Cerebellar nuclear complex (tissue), 1 donor: ENCODE measurements at places on chromosomes 1 and 21.

DNA sequence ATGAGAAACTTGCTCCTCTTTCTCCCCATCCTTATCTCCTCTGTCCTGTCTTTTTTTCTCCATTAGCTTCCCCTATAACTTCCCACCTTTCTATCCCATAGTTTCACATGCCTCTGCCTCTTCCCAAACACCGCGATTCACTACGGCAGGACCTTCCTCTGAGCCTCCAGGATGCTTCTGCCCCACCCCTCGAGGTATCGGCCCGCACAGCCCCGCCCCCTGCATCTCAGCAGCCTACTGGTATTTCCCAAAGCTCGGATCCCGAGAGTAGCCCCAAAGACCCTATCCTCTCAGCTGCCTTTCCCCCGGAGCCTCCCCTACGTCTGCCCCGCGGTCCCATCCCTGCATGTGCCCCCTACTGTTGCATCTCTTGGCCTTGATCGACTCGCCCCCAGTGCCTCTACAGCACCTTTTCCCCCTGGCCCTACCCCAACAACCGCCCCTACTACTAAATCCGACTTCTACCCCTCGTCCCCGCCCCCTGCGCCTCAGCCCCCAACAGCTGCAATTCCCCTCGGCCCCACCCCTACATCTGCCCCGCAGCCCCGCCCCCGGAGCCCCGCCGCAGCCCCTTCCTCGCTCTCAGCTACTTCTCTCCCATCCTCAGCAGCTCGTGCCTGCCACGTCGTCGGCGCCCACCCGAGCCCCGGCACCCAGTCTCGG, 512 bp downstream of the PIAS3 start:
- DNase-seq: no peak

- no peak for DNase-seq
Measured at GRCh38 chr1:187872550-187872949, 1043.8 kb downstream of the PLA2G4A start.

DNA sequence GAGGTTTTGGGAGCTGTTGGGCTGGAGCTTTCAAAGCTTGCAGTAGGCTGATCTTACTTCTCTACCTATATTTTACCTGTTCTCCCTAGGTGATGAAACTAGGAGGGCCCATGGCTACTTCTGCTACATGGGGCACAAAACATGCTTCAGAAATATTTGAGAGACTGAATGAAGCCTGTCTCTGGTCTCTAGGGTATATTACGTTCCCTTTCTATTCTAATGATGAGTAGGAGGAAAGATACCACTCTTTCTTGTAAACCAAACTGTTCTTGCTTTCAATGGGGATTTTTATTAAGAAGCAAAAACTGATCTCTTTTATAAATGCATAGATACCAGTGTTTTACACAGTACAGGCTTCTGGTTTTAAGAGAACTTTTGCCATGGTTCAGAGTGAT, 103.1 kb downstream of the GALNT2 start:
- no peak for DNase-seq

DNA sequence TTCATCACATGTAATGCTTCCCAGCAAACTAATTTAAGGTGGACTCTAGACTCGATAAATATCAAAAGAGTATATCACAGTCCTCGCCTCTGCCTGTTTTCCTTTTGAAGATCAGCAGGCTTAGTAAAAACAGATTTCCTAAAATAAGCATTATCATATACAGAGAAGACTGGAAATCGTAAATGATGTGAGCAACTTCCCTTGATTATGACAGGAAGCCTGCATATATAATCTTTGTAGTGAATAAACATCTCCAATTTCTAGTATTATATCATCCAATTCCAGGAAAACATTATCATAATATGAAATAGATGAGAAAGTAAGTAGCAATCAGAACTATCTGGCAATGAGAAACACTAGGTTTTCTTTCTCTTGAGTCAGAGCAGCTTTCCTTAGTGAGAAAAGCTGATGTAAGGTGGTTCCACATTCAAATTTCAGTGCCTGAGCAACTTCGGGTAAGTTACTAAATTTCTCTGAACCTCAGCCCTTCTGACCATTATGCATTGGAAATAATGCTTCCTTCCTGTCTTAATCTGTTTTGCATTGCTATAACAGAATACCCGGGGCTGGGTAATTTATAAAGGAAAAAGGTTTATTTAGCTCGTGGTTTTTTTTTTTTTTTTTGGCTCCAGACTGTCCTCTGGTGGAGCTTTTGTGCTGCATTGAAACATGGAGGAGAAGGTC, 12.6 kb upstream of the POU2F1 start:
- no peak for DNase-seq

DNA sequence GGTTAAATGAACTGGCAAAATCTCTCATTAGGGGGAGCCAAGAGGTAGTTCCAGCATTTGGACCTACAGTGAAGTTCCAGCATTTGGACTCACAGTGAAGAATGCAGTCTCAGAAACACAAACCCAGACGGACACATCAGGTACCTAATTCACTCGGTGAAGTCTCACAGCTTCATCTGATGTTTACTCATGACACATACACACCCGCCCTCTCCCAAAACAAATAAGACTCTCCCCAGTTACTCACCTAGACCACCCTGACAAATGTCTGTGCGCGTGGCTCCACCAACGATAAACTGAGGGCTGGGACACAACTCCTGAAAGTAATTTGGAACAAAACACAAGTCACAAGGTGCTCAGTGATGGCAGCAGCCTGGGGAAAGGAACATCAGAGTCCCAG, 11.4 kb downstream of the CAPN8 start:
- DNase-seq: no peak

- no peak for DNase-seq
Measured at GRCh38 chr1:107789817-107790524, 175.0 kb downstream of the VAV3 start.

GRCh38 chr21:15006594-15007230, 58.1 kb downstream of the NRIP1 start:
- no peak for DNase-seq

GRCh38 chr21:41558842-41559241, 50.9 kb upstream of the TMPRSS2 start:
- DNase-seq: no peak

DNA sequence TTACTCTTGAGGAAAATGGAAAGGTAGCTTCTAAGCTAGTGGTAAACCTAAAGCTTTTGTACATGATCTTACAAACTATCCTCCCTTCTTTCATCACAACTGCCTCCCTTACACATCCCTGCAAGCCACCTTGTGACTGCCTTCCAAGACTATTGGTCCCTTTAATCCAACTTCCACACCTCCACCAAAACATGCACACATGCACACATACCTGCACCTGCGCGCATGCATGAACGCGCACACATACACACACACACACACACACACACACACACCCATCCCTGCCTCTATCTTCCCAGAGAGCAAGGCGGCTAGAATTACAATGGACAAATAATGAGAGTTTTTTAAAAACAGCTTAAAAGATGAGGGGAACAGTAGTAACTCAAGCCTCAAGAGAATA, 58.3 kb downstream of the LUZP1 start:
- no peak for DNase-seq

DNA sequence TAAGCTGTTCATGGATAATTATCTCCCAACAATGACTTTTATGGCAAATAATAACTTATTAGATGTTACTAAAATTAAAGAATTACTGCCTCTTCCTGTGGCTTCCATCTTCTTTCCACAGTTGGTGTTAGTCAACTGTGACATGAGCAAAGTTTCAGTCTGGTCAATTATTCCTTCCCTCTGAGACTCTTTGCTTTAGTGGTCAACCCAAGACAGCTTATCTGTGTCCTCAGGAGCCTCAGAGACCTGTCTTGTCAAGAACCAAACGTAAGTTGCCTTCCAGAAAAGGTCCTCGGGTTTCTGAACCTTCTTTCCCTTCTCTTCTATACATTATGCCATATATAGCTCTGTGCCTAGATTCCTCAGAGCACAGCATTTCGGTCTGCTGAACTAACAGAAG, 263.2 kb upstream of the ZP4 start:
- DNase-seq: no peak

DNA sequence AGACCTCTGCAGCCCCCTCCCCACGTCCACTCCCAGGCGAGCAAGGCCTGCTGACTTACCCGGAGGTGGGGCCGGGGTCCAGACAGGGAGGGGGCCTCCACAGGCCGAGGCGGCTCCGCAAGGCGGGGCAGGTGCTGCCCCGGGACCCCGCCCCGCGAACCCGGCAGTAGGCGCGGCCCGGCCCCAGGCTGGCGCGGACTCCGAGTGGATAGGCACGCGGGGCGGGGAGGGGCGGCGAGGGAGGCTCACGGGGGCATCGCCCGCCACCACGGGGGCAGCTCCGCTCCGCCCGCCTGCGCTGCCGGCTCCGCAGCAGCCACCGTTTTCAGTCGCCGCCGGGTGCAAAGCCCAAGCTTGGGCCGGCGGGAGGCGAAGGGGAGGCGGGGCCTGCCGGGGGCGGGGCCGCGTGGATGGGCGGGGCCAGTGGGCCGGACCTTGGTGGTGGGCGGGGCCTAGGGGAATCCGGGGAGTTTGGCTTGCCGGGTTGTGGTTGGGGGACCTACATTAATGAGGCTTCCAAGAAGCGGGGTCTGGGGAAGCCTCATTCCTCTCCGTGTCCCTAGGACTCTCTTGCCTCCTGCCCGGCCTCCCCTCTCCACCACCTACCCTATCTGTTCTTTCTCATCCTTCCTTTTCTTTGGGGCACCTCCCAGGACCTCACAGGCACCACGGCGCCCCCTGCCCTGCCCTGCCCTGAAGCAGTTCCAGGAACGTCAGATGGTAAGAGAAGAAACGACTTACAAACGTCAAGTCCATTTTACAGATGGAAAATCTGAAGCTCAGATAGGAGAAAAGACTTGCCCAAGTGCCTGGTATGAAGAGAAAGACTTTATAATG, at the start of gene RIMS3:
RIMS3 (minus strand) TSS at position 348 of the 837 bp plus-strand sequence. CDS start 23,757 bp downstream, outside the sequence.
- no peak for DNase-seq

DNA sequence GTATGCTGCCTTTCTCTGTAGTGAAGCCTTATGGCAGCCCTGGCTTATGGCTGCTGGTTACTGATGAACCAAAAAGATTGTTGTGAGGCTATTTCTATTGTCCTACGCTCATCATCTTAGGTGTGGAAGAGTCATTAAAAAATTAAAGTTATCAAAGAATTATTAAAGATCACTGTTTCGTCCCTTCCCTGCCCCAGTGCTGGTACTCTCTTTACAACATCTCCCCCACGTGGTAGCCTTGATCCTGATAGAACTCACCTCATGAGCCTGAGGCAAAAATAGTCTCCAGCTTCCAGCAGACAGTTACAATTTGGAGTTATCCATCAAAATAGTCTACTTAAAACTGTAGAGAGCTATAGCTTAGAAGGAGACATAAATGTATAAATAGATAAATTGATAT, 201.5 kb downstream of the S1PR1 start:
- no peak for DNase-seq

DNA sequence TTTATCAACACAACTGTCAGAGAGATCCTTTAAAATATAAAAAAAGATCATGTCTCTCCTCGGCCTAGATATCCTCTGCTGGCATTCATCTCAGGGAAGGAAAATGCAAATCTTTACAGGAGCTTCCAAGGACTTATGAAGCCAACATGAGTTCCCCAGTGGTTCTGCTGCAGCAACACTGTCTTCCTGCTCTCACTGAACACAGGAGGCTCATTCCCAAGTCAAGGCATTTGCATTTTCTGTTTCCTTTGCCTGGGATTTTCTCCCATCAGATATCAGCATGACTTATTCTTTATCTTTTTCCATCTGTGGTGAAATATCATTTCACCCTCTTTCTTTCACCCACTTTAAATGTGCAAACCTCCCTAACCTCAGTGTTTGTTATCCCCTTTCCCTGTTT, 513.8 kb upstream of the ZP4 start:
- no peak for DNase-seq

GRCh38 chr21:30042443-30042842, 102.6 kb upstream of the GRIK1 start:
- DNase-seq: no peak

GRCh38 chr1:222697203-222697602, 15.1 kb downstream of the AIDA start:
- no peak for DNase-seq

DNA sequence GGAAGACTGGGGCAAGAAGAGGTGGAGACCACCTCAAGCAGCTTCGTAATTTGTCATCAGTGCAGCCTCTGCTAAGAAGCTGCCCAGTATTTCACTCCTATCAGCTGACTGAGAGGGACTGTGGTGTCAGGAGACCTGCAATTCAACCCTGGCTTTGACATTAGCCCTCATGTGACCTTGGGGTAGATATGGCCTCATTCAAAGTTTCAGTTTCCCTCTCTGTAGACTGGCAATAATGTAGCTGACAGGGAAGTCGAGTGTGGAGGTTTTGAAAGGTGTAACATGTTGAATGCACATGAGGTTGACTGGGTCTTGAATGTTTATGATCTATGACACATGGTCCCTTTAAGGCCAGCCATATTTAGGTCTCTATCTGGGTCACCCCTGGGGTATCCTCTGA, 2.2 kb upstream of the SPRR4 start:
- DNase-seq: no peak

GRCh38 chr1:185860311-185860710, 126.1 kb downstream of the HMCN1 start:
- DNase-seq: no peak
